ENCODE measurements at places on chromosomes 2 and 18.

- DNase-seq: no peak
Measured at GRCh38 chr2:145141981-145142380, 622.1 kb upstream of the ZEB2 start.

DNA sequence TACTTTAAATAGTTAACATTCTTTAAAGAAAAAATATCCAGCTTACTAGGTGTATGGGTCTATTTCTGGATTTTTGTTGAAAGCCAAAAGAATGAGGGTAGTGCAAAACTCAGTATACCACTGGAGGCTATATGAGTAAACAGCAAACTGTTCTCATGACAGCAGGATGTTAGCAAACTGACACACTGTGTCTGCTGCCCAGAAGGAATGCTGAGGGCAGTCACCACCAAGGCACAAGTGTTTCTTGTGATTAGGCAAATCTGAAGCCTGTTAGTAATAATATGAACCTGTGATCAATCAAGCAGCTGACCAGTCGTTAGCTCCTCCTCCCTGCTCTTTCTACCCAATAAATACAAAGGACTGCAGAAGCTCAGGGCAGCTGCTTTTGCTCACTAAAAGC is 50.5 kb upstream of the SULT1C3 start:
- DNase-seq: no peak

DNA sequence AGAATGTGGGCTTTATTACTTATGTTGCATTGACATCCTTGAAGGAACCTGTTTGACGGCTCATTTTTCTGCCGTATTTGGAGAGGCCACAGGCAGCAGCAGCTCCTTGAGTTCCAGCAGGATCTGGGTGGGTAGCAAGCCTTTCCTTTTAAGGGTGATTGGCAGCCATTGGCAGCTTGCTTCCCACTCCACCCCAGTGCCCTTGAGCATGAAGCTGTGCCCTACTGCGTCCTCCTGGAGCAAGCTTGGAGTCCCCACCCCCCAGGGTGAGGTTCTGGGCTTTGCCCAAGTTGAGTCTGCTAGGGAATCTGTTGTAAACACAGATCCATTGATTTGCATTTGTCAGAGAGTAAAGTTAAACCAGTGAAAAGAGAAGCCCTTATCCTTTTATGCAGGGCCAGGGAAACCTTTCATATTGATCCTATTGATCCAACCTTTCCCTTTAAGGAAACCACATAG is 9.2 kb downstream of the ONECUT2 start:
- DNase-seq: no peak

GRCh38 chr2:216144857-216145256 is 35.7 kb downstream of the XRCC5 start:
- DNase-seq: no peak

- DNase-seq: no peak
Measured at GRCh38 chr18:7726522-7726921, 159.4 kb downstream of the PTPRM start.

- no peak for DNase-seq
Measured at GRCh38 chr2:15990151-15991101, 50.1 kb downstream of the MYCN start.

DNA sequence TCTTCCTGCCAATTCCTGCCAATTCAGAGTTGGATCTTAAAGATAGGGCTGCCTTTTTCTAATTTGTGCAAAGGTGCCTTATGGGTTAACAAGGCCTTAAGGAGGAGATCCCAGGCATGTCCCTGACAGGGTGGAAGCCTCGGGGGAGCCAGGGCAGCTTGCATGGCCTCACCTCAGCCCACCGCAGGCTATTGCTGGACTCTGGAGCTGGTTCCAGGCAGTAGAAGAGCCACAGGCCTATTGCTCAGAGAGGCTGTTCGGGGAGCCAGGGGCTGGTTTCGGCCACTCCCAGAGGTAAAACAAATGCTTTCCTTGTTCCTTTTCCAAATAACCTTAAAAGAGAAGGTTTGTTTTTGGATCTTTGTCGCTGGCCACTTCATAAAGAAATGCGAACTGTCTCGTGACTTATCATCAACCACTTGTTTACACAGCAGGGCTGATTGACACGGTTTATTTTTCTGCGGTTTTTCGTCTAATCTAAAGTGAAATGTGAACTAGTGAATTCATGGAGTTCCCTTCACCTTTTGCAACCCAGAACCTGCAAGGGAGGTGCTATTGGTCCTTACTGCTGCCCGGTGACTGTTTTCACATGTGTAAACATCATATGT is 108.6 kb downstream of the APOB start:
- no peak for DNase-seq

DNA sequence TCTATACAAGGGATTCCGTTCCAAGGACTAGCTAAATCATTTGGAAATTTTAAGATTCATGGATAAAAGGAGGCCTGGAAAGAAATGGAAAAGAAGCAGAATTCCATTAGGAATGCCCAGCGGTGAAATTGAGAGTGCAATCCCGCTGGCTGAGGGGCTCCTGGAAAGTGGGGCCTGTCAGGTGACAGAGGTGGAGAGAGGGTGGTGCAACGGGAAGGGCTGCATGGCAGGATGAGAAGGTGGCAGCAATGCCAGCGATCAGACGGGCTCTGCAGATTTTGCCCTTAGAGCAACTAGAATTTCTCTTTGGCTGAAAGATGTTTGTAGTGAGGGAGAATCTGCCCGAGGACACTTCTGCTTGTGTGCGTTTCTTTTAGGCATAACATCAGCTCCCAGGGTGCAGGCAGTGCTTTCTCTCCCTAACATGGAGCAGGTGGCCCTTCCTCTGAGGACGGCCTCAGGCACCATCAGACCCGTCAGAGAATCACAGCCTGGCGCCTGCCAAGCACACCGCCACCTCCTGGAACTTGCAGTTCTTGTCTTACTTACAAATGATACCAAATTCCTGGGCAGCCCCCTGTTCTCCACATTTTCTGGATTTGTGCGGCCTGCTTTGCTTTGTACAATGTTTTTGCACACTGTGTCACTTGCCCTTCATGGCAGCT is 261.6 kb downstream of the NDUFA10 start:
- DNase-seq: no peak

DNA sequence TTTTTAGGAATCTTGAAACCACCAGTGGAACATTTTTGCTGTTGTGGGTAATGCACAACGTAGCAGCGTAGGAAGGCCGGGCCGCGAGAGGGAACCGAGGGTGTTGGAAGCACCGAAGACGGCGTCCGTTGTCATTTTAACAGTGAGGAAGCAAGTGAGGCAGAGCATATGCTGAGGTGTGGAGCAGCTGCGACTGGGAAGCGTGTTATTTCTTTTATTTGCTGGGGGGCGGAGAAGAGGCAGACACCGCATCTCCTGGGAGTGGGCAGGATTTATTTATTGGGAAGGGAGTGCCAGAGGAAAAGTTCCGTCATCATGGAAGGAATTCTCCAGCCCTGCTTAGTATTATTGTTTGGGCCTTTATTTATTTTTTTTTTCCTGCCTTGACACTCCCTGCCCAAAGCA is 232.8 kb downstream of the KLHL29 start:
- DNase-seq: no peak

DNA sequence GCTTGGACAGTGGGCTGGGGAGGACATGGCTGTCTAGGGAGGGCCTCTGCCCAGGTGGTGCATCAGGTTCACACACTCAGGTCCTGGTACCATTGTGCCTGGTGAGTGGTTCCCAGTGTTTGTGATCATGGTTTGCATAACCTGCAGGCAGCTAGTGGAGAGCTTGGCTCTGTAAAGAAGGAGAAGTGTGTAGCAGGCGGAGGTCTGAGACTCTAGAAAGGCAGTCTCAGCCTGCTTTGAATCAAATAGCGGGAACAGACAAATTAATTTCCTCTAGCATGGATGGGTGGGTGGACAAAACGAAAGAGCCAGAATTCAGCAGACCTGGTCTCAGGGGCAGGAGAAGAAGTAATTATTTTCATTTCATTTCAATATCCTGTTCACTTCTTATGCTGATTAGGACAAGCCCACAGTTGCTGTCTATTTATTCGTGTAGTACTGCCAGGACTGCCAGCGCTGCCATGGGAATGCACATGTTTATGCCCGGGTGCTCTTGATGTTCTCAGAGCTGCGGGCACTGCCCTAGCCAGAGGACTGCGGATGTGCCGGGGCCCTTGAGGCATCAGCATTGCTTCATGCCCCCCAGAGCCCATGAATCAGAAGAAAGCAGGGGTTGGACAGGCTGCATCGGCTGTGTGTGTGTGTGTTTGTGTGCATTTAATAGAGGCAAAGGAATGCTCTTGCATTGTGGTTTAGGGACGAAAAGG is 45.4 kb upstream of the DLX2 start:
- no peak for DNase-seq

DNA sequence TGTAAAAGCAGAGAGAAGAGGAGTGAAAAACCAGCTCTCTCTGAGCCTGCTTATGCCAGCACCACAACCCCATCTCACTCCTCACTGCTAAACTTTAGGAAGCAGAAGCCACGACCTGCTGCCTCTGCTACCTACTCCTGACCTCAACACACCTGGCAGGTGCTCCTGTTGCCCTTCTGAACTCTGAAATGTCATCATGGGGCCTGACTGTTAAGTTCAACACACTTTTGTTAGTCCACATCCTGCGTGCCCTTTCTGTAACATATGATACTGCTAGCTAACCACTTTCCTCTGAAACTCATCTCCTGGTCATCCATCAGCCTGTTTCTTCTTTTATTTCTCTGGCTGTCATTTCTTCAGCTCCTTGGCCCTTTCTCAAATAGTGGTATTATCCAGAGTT is 118.1 kb downstream of the EPB41L3 start:
- DNase-seq: no peak

DNA sequence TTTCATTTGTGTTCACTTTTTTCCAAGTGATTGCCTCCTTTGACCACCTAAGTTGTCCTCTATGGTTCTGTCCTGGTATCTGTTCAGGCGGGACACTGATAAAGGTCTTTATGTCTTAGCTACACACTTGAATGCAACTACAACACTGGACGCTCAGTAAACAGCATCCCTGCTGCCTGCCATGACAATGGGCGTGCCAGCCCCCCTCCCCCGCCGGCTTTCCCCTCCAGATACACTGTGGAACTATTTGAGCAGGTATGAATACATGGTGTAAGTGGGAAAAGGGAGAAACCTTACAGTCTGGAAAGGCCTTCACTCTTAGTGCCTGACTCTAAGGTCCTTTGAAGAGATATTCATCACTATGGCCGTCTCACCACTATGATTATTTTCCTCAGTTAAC is 5.7 kb downstream of the AGBL5 start:
- no peak for DNase-seq

- no peak for DNase-seq
Measured at GRCh38 chr2:29519338-29519925, 402.0 kb downstream of the ALK start.

GRCh38 chr2:49840428-49840975 is 686.2 kb upstream of the FSHR start:
- no peak for DNase-seq

DNA sequence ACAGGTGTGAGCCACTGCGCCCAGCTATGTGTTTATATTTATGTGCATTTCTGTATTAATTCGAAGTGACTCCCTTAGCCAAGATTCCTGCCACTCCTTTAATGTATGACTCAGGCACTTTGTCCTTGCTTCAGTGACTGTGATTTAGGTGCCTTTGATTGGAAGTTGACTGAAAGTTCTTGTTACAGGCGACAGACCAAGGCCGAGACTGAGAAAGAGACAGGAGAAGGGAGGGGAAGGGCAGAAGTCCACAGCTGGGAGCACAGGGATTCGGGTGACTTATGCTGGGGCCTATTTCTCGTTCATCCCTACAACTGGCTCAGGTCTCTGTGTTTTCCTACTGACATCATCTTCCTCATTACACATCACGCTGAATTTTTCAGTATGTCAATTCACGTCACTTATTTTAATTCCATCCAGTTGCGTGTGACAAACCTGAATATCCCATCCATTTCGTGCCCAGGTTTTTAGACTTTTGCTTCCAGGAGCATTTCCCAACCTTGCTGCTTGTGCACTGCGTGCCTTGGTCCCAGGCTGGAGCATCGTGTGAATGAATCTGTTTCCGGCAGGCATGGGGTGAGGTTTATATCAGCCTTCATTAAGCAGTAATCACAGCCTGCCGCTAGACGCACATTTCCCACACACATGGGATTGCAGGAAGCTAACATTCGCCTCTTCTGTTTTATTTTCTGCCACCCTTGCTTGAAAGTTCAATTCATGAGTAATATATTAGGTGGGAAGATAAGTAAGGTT is 42.4 kb downstream of the TMEM18 start:
- no peak for DNase-seq

GRCh38 chr2:64943387-64944150 is 45.6 kb upstream of the SLC1A4 start:
- no peak for DNase-seq

DNA sequence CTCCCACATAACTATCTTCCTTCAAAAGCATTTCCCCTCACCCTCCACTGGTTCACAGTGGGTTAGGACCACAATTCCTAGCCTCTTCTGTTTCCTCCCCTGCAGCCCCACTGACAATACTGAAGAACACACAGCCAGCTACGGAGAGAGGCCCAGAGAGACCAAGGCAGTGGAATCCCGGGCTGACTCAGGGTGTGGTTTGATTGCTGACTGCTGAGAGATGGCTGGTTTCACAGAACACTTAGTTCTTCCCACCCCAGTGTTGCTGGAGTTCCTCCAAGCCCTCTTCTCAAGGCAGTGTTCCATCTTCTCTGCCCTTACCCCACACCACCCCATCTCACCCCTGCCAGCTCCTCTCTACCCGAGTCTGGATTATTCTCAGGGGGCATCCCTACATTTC is 43.3 kb upstream of the ZFP36L2 start:
- DNase-seq: no peak

DNA sequence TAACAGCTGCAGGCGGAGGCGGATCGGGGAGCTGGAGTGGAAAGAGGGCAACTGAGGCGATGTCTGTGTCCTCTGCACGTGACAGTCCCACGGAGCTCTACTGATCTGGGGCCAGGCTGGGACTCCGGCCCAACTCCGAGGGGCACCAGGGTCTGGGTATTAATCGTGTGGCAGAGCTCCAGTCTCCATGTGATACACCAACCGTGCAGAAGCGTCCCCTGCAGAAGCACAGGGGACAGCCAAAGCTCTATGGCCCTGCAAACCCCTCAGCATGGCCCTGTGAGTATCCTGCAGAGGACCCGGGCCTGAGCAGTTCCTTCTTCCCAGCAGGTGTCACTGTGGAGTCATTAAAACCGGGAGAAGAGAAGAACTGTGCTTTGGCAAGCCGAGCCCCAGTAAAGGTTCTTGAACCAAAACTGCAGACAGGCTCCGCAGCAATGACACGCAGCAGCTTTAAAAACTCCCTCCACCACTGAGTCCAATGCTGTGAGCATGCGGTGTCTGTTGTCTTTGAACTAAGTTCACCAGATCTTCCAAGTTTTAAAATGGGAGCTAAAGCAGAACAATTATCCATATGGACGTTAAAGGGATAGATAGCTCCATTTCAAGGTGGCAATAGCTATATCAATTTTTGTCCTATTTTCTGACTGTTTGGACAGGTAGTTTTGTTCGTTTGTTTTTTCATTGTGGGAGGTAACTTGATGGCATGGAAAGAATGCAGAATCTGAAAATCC is 79.4 kb downstream of the TMEM182 start:
- DNase-seq: no peak

DNA sequence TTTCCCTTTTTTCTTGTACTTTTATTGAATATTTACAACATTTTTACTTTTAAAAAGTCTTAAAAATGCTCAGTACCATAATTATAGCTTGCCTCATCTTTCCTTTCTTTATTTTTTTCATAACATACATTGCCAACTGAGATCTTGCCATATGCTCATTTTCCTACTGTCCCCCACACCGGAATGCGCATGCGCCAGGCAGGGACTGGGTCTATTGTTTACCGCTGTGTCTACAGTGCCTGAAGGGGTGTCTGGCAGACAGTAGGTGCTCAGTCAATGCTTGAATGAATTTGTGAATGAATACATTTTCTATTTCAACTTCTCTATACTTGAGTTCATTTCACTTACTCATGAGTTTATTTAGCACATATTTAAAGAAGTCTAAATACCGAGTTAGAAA is 158.0 kb downstream of the CYP26B1 start:
- DNase-seq: no peak

All from NCI-H1436 treated with DMSO at 0.1 percent for 48 hours (cell line).